Stimulated activated CD4-positive, alpha-beta T cell treated with anti-CD3 and anti-CD28 coated beads, TNF-alpha, amount 100 ng/mL, for 48 hours (primary cell): ENCODE measurements at places on chromosomes 12 and 14.

DNA sequence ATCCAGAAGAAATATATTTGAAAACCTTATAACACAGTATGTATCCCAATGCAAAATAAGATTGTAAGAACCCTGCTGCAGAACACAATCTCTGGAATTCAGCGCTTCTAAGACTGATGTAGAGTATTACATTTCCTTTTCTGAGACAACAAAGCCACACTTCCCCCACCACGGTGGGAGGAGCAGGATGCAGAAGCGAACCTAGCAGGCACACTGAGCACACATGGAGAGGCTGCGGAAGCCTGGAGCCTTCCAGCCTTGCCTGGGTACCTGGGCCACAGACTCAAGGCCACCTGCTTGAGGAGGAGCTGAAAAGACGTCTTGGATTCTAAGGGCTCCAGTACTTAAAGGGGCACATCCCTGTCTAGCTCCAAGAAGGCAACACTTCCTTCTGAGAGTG is 46.4 kb downstream of the TCHP start:
- DNase-seq, result no peak

DNA sequence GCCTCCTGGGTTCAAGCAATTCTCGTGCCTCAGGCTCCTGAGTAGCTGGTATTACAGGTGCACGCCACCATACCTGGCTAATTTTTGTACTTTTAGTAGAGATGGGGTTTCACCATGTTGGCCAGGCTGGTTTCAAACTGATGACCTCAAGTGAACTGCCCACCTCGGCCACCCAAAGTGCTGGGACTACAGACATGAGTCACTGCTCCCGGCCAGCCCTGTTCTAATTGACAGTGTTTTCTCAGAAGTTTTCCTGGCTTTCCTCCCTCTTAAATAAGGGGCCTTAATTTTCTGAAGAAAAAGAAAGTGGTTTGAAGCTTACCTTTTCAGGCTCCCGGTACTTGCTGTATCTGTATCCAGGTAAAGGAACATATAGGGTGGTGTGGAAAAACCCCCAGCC is 1.7 kb downstream of the HAL start:
- DNase-seq, result no peak

GRCh38 chr12:2322554-2323120 is 269.9 kb downstream of the CACNA1C start:
- no peak for DNase-seq

GRCh38 chr12:103493199-103493598 is 2.6 kb downstream of the C12orf42 start:
- DNase-seq, result no peak

DNA sequence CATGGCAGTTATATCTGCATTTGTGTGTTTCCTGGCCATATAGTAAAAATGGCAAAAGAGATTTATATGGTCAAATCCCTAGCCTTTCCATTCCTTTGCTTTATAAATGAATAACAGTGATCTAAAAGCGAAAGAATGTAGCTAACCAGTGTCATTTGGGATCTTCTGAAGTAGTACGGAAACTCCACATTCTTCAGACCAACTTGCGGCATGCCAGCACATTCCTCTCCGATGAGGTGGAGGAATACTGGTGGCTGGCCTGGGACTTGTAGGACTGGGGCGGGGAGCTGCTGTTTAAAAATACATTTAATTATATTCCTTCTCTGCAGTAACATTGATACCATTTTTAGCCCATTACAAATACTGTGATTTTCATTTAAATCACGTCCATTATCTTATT is 85.3 kb downstream of the SAMD4A start:
- DNase-seq, result no peak

- no peak for DNase-seq
Measured at GRCh38 chr12:71092290-71092689, 65.5 kb downstream of the TSPAN8 start.
